Stimulated activated CD8-positive, alpha-beta memory T cell treated with anti-CD3 and anti-CD28 coated beads, Interleukin-4, amount 100 ng/mL, for 1 hour (primary cell): ENCODE measurements at places on chromosomes 13 and 19.

DNA sequence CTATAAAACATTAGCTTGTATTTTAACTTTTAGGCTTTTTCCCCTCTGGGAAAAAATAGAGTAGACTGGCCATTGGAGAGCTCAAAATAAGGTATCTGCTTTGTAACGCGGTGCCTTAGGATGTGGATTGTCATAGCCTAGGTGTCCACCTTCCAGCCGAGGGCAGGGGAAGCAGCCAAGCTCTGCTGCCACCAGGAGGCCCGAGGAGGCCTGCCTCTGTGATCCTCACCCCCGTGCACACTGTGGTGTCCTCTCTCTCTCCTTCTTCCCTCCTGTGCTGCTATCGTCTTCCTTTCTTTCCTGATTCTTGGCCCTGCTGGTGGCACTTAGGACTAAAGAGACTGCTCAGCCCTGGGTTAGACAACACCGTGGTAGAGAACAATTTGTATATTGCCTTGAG, 11.3 kb downstream of the HNRNPM start:
- DNase-seq = no peak

GRCh38 chr13:86425170-86425815, 626.1 kb upstream of the SLITRK6 start:
- no peak for DNase-seq

- DNase-seq = no peak
Observed at GRCh38 chr19:5627395-5627904, 4.6 kb downstream of the SAFB start.

GRCh38 chr13:61252213-61252612, 163.4 kb downstream of the PCDH20 start:
- DNase-seq = no peak

- no peak for DNase-seq
Observed at GRCh38 chr19:16293118-16294091, 31.2 kb upstream of the KLF2 start.

DNA sequence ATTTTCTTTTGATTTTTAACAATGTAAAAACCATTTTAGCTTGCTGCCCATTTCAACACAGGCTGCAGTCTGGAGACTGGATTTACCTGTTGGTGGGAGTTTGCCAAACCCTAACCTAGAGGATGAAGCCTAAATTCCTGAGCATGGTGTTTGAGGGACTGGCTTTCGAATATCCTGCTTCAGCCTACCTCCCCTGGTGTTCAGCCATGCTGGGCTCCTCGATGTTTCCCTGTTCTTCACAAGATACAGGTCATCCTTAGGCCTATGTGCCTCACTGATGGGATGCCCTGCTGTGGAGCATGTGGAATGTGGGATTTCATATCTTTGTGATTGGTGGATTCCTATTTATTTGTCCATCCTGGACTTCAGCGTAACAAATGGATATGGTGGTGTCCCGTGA, 20.4 kb upstream of the ERCC5 start:
- no peak for DNase-seq

GRCh38 chr19:1933942-1934341, 7.0 kb upstream of the CSNK1G2 start:
- no peak for DNase-seq

GRCh38 chr19:12751635-12752034, at the start of gene BEST2:
Gene BEST2, plus strand, starts transcription at chr19:12751791. Its CDS starts 802 bp downstream, at chr19:12752593.
- DNase-seq = no peak

GRCh38 chr13:105787632-105788031, 747.8 kb downstream of the EFNB2 start:
- DNase-seq = no peak

DNA sequence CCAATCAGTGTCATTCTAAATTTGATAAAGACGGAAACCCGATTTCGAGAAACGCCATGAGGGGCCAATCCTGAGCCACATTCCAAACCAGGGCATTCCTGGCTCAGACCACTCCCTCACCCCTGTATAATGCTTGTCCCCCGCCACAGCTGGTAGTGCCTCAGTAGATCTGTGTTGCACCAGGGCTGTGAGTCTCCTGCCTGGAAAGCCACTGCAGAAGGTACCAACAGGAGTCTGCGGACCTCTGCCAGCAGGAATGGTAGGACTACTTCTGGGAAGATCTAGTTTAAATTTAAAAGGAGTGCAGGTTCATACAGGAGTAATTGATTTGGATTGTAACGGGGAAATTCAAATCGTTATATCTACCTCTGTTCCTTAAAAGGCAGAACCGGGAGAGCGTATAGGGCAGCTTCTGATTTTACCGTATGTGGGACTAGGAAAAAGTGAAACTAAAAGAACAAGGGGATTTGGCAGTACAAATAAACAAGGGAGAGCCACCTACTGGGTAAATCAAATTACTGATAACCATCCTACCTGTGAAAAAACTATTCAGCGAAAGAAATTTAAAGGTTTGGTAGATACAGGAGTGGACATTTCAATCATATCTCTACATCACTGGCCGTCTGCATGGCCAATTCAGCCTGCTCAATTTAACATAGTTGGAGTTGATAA, 20.8 kb upstream of the ZNF266 start:
- no peak for DNase-seq

DNA sequence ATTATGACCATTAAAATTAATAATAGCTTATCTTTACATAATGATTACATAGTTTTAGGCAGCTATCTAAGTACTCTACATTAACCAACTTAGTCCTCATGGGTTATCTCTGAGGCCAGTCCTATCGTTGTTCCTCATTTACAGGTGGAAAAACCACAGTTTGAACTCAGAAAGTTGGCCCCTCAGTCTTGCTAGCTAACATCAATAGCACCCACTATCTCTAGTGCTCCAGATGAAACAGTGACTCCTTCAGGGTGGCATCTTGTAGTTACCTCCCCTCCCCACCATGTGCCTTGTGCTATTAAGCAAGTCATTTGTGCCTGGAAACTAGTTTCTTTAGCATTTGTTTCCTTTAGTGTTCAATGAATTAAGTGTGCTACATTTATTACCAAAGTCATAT, 1086.7 kb downstream of the EFNB2 start:
- DNase-seq = no peak

- no peak for DNase-seq
Observed at GRCh38 chr19:52665529-52665928, 27.4 kb upstream of the ZNF83 start.

DNA sequence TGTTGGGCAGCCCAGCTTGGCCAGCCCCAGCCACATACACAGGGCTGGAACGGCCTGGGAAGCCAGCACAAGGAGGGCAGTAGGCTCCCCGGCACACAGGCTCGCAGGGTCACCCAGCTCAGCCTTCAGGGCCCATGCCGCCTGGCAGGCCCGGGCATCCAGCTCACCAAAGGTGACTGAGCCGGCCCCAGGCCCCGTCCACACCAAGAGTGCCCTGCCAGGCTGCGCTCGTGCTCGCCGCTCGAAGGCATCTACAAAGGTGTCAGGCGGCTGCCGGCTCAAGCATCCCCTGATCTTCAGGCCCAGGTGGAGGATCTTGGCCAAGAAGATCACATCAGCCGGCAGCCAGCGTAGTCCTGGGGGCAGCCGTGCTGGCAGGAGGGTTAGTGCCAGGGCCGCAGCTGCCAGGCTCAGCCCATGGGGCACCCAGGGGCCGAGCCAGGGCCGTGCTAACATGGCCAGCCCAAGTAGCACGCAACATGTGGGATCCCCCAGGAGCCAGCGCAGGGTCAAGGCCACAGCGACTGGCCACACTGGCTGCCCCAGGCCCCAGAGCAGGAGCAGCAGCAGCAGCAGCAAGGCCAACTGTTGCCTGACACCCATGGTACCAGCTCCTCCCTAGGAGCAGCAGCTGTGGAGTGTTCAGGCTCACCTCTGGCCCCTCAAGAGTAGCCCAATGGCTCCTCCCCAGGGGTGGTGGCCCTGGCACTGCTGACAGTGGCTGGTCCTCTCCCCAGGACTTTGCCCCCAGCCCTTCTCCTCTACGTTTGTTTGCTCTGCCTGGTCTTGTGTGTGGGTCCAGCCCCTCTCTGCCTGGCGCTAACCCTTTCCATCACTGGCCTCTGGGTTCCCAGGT, at the start of gene SLC27A5:
TSS of gene SLC27A5 (minus strand) at position 640 of the 856 bp plus-strand sequence. CDS start at position 603, 37 bp downstream.
- no peak for DNase-seq

DNA sequence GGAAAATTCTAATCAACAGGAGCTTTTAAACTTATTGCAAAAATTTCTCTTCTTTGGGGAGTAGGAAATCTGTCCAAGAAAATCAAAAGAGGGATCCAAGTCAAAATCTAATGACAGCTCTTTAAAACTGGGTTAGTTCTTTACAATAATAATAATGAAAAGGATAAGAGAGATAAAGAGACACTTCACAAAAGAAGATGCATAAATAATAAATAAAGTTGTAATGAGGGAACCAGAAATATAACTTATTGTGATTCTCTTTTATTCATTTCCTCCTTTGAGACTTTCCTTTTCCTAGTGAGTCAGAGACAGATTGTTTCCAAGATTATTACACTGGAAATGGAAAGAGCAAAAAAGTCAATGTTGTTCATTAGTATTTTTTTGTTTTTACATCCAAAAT, 1029.3 kb downstream of the PCDH17 start:
- no peak for DNase-seq

GRCh38 chr13:22018076-22018835, 347.4 kb downstream of the FGF9 start:
- no peak for DNase-seq

GRCh38 chr19:5988517-5989387, 10.8 kb upstream of the RANBP3 start:
- no peak for DNase-seq

DNA sequence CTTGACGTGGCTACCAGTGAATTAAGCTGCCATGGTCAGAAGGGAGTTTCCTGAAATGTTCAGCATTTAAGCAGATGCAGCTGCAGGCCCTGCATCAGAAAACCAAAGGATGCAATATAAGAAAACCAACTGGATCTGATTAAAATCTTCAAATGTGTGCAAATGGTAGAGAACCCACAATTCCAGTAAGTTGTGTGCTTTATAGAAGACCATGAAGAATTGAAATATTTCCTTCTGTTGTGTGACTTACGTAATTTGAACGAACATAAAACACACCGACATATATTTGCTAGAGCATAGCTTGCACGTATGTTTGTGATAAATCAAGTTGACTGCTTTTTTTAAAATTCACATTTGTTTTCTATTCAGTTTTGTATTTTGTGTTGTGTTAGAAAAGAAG, 191.4 kb downstream of the COL4A1 start:
- DNase-seq = no peak

DNA sequence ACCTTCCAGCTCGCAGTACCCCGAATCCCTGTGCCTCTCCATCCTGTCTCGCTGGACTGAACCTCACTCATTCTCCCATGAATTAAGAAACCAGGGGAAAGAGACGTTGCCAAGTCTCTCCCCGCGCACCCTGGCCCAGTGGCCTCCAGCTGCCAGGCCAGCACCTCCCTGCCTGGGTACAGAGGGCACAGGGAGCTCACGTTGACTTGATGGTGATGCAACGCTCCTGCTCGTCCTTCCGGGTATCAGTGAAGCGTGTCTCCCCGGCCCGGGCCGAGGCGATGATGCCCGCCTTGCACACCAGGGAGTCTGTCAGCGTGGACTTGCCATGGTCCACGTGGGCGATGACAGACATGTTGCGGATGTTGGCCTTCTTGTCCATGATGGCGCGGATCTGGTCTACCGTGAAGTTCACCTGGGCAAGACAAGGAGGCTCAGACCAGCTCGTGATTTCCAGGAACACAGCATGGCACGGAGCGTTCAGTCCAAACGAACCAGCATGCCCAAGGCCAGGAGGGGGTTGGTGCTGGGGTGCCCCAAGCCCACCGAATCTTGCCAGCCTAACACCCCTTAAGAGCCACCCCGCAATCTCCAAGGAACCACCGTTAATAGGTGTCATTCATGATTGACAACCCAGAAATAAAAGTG, 1.2 kb downstream of the EEF2 start:
- DNase-seq = no peak

GRCh38 chr19:53634768-53635167, 3.0 kb downstream of the DPRX start:
- DNase-seq = no peak

DNA sequence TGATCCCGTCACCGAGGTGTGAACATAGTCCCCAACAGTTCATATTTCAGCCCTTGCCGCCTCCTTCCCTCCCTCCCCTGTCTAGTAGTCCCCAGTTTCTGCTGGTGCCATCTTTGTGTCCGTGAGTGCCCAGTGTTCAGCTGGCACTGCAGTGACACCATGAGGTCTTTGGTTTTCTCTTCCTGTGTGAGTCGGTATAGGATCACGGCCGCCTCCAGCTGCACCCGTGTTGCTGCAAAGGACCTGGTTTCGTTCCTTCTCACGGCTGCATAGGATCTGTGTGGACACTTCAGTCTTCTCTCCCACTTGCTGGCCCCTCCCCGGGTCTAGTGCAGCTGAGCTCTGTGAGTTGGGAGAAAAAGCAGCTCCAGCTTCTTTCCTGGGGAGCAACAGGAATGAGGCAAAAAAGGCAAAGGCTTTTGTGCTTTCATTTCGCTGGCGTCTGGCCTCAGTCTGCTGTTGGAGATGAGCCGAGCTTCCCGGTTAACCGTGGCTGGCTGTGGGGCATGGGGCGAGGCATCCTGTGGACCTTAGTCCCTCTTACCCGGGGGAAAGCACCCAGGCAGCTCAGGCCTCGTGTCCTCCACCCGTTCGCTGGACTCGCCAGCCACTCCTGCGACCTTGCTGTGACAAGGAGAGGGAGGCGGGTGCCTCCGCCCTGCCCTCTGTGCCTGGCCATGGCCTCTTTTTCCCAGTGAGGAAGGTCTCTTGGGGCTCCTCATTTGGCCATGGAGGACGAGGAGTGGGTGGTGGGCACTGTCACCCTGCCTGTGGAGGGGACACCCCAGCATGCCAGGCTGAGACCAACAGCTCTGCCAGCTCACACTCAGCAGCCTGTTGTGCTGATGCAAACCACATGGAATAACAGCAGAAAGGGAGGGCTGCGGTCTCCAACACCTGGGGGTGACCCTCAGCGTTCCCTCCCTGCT, 196.5 kb downstream of the TEX29 start:
- no peak for DNase-seq

- no peak for DNase-seq
Observed at GRCh38 chr13:43935878-43936277, 56.2 kb downstream of the LACC1 start.

GRCh38 chr19:13104848-13105711, 2.4 kb upstream of the LYL1 start:
- no peak for DNase-seq

- no peak for DNase-seq
Observed at GRCh38 chr13:48253849-48254248, 20.8 kb downstream of the ITM2B start.

DNA sequence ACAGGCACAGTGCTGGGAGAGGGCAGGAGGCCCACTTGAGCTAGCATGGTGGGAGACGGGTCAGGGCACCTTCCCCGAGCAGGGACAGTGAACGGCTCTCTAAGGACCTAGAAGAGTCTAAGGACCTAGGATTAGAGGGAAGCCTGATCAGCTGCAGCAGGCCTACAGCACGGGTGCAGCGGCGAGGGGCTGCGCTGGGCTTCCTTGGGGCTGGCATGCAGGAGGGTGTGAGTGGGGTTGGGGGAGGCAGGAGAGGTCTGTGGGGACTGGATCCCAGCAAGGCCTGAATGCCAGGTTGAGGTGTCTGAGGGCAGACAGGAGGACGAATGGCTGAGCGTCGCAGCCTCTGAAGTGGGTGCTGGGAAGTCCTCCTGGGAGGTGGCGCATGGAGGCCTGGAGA, 3.6 kb downstream of the SCAF1 start:
- DNase-seq = no peak
